Activated T-helper 1 cell treated with anti-CD3 and anti-CD28 coated beads, Interleukin-2, amount 50 U/mL, for 16 hours (primary cell): ENCODE measurements at places on chromosomes 7 and 10.

GRCh38 chr10:116803451-116804249 is 45.6 kb upstream of the ENO4 start:
- no peak for DNase-seq

DNA sequence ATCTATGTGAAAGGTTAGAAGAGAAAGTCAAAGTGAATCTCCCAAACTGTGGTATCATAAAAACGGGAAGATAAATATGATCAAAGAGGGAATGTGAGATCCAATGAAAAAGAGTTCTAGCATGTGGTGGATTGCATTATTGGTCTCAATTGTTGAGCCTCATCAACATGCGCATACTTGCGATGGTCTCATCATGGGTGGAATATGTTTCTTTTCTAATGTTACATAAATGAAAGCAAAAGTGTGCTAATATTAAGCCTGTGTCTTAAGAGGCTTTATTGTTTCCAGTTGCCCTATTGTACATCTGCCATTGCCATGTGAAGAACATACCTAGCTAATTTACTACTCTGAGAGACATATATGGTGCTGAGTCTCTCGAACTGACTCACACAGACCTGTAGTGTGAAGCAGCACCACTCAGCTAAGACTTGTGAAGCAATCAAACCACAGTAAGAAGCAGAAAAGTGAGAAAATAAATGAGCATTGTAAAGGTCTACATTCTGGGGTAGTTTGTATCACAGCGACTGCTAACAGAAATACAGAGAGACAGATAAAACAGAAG is 645.5 kb upstream of the PCDH15 start:
- no peak for DNase-seq

DNA sequence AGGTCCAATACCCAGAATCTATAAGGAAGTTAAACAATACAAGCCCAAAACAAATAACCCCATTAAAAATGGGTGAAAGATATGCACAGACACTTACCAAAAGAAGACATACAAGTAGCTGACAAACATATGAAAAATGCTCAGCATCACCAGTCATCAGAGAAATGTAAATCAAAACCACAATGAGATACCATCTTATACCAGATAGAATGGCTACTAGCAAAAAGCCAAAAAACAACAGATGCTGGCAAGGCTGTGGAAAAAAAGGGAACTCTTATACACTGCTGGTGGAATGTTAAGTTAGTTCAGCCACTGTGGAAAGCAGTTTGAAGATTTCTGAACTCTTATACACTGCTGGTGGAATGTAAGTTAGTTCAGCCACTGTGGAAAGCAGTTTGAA is 331.1 kb downstream of the KIF20B start:
- DNase-seq = no peak

DNA sequence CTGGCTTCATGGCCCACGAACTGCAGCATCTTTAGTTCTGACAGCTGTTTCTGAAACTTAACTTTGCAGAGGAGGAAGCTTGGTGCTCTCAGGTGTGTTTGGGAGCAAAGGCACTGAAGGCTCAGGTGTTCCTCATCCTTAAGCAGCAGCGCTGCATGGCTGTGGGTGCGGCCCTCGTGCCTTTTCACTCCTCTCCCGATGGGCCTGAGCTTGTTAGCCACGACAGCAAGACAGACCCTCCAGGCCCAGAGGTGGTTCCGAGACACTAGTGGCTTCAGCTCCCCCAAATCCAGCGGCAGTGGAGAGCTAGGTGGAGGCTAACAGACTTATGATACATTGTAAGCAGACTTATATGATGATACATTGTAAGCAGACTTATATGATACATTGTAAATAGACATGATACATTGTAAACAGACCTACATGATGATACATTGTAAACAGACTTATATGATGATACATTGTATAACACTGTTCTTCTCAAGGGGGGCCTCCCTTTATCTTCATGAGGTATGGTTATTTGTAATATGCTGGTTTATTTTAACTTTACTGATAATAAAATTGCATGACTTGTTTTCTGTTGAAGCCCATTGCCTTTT is 14.1 kb downstream of the PFKP start:
- no peak for DNase-seq

DNA sequence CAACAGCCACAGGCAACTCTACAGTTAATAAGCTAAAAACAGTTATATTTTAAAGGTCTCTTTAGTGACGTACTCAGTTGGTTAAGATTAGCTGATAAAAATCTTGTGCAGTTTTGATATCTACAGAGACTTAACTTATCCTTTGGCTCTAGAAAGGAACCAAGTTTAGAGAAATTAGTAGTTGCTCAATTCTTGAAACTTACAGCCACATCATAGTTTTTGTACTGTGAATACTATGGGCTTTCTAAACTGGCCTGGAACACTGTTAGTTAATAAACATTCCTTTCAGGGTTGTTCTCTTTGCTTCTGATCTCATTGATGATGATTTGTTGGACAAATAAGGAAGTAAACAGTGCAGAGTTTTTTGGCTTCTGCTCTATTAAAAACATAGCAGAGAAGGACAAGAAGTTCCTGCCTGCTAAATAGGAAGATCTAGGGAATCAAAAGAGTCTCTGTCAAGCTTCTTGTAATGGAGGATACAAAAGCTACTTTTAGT is 73.1 kb downstream of the MKLN1 start:
- no peak for DNase-seq

- no peak for DNase-seq
Observed at GRCh38 chr7:40041456-40041855, 91.4 kb downstream of the CDK13 start.

DNA sequence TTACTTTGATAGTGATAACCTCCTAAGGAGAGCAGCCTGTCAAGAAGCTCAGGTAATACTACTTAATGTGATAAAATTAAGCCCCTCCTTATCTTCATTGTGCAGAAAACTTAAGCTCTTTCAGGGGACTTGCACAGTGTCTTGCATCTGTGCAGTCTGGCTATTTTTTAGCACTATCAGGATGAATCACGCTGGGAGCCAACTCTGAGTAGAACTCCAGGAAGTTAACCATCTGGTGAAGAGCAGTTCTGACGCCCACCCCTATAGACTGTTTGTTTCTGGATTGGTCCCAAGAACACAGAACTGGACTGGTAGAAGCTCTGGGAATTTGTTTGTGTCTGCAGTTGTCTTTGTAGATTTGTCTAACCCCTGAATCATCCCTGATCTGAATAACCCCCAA is 41.9 kb downstream of the AGK start:
- no peak for DNase-seq

DNA sequence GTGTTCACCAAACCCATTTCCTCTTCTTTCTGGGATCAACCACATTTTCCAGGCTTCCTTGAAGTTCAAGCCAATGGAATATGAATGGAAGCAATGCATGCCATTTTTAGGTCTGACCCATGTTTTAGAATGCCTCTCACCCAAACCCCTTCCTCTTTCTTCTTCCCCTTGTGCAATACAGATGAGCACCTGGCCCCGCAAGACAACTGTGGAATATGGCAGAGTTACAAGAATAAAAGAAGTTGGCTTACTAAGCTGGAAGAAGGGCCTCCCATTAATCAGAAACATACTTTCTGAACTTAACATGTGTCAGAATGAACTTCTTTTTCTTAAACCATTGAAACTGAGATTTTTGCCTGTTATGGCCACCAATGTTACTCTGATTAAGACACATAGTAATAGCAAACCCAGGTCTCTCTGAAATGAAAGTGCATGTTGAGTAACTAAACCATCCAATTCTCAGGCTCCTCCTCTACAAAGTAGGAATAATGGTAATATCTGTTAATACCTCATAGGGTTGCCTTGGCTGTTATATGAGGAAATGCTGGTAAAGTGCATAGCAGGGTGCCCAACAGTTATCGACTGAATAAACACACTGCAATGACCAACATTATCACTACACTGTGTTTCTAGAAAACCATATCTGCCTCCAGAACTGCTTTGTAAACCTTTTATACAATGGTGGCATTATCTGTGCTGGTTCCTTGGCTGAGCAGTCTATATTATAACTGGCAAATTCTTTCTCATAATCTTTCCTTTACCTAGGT is 382.2 kb upstream of the NRP1 start:
- no peak for DNase-seq

DNA sequence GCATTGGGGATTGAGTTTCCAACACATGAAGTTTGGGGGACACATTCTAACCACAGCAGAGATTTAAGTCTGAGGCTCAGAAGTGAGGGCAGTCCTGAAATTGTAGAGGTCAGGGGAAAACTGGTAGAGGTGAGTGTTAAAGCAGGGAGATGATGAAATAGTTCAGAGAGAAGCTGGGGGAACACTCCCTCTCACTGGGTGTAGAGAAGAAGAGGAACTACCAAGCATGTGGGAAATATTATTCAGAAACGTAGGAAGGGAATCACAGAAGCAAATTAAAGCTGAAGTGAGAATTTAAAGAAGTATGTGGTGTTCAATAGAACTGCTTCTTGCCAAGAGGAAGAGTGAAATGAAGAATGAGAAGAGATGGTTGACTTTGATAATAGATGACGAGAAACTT is 121.5 kb upstream of the FAM3C start:
- DNase-seq = no peak

DNA sequence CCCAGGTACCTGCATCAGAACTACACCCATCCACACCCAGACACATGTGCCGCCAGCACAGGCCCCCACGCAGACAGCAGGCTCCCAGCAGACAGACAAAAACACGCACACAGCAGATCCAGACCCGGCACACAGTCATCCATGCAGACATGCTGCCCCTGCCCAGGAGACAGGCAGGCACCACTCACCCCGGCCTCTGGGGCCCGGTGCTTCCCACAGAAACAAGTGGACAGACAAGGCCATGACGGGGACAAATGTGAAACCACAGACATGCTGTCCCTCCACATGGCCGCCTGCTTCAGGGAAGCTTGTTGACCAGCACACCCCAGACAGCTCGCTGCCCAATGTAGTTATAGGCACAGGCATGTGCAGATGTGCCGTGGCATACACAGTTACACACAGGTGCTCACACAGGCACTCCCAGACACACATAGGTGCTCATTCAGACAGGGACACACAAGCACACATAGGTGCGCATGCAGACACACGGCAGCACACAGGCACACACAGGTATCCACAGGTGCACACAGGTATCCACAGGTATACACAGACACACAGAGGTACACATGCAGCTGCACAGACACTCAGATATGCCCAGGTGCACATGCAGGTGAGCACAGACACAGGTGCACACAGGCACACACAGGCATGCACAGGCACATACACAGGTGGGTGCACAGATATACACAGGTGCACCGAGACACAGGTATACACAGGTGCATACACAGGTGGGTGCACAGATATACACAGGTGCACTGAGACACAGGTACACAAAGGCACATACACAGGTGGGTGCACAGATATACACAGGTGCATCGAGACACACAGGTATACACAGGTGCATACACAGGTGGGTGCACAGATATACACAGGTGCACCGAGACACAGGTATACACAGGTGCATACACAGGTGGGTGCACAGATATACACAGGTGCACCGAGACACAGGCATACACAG is 10.5 kb upstream of the SCART1 start:
- no peak for DNase-seq

DNA sequence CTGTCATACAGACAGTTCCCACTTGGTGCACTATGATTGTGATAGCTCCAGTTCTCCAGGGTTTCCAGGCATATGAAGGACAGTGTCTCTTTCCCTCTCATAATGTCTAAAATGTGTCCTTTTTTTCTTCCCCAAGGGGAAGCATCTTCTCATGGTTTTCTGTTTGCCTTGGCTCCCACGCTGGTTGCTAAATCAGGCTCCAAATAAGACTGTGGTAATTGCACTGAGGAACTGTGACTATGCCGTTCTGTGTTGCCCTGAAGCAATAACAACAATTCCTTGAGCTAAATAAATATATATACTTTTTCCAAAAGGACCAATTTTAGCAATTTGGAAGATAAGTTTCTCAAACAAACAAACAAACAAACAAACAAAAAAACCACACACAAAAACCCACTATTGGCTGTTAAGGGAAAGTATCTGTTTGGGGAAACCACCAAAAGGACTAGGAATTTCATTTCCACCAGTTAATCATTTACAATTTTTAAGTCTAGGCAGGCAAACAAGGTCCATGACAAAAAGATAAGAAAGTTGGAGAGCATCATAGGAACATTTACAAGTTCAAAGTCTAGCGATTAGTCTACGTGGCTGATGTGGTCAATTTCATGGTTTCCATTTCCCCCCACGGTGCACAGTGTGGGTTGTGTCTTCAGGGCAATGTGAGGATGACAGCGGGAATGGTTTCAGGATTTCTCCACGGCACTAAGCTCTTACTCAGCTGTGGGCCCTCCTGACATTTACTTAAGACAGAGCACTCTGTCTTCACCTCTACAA is 62.4 kb downstream of the THNSL1 start:
- DNase-seq = no peak

- DNase-seq = no peak
Observed at GRCh38 chr10:47339759-47340607, 8.2 kb upstream of the RBP3 start.

GRCh38 chr10:48282829-48283228 is 8.3 kb upstream of the FRMPD2 start:
- no peak for DNase-seq

DNA sequence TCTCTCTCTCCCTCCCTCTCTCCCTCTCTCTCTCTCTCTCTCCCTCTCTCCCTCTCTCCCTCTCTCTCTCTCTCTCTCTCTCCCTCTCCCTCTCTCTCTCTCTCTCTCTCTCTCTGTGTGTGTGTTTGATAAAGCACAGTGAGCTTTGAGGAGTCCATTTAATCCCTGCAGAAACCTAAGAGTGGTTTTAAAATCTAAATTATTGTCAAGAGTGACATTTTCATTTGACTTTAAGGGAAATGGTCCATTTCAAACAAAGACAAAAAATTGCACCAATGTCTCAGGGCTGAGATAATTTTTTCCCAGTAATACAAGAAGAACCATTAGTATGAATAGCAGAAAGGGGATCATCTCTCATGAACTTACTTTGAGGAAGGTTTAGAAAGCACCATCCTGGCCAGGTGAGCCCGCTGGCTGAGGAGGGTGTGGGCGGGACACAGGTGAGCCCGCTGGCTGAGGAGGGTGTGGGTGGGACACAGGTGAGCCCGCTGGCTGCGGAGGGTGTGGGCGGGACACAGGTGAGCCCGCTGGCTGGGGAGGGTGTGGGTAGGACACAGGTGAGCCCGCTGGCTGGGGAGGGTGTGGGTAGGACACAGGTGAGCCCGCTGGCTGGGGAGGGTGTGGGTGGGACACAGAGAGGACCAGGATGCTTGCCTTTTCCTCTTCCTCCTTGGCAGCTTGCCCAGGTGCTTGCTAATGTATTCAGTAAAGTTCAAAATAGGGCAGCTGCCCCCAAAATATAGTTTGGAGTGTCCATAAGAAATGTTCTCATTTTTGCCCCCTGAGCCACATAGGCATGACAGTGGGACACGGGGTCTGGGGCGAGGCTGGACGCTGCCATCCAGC is 125.0 kb downstream of the DNAJB6 start:
- no peak for DNase-seq

DNA sequence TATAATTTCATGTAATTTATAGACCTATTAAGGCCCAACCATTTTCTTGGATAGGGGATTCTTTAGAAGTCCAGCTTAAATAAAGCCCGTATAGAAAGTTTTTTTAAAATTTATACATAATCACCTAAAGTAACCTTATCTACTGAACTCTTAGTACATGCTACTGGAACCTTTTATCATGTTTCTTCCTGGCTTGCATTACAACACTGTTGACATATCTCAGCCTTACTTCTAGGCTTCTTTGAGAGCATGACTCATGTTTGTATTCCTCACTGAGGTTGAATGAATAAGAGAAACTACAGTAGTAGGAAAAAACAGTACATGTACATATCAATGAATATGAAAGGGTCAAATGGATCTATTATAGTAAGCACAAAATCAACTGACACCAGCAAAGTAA is 8.2 kb upstream of the MAGI2 start:
- no peak for DNase-seq
